ENCODE measurements at places on chromosomes 5 and 9.

DNA sequence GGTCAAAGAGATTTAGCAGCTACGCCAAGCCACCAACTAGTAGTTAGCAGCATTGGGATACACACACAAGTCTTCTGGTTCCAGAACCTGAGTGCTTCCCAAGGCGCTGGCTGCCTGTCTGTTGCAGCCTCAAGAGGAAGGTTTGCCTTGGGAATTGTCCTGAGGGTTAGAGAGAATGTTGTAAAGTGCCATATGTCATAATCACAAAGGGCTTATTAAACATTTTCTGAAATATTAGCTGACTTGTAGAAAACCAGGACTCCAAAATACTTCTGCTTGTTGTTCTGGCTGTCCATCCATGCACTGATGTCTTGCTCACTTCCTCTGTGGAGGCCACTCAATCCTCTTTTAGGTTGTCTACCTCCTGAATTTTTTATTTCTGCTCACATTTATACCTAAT is 46.3 kb downstream of the SLC36A1 start:
- no peak for ATAC-seq

GRCh38 chr9:14654932-14655331 is 38.3 kb downstream of the ZDHHC21 start:
- no peak for ATAC-seq

DNA sequence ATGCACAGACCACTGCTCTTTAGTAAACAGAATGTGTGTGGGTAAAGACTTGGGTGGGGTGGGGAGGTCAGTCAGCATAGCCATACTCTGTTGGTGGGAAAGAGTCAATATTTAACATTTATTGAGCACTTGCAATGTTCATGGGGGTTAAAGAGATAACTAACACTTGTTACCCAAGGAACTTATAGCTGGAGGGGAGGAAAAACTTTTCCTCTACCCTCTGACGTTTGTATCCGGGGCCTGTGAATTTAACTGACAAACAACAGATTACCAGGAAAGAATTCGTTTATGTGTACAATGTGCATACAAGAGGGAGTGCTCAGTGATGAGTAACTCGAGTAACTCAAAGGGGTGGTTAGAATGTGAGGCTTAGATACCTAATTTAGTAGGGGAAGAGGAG is 6.8 kb upstream of the CLINT1 start:
- no peak for ATAC-seq

DNA sequence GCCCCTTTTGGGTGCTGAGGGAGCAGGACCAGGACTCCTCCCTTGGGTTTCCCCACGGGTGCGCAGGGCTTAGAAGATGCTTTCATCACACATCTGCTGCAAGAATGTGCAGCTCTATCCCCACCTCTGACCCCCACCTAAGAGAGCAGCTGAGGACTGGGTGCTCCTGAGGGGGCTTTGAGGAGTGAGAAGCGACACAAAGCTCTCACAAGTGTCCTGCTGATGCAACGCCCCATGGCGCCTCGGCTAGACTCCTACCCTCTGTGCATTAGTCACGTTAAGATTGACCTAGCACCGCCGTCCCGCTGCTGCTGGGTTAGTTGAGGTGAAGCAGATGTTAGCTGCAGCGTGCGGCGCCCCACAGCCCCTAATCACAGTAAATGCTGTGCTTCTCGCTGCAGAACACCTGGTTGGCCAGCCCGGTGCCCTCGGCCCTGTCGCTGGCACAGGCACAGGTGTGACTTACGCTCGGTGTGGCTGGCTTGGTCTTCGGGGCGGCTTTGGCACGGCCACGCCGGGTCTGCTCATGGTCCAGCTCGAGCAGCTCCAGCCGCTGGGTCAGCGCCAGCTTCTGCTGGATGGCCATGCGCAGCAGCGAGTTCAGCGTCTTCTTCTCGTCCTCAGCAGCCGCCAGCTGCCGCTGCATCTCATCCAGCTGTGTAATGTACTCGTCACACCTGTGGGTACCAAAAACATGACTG is 45.0 kb upstream of the IPPK start:
- no peak for ATAC-seq

DNA sequence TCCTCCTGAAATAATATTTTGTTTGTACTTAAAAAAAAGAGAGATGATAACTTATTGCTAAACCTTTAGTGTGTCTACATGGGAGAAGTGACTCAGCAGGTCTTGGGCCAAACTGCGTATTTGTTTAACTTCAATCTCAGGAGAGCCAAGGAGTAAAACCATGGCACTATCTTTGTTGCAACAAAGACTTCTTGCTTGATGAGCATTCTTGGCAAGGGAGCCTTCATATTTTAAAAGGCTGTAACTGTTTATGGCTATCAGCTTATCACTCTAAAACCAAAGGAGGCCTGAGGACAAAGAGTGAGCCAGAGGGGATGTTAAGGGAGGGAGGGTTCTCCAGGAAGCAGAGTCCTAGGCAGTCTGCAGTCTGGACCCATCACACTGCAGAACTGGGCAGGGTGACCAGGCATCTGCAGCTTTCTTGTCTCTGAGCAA is 216.2 kb upstream of the S1PR3 start:
- no peak for ATAC-seq

- ATAC-seq, result no peak
Measured at GRCh38 chr9:35962126-35962906, 4.4 kb upstream of the OR2S2 start.

Measured in esophagus mucosa (tissue), 1 donor.